ENCODE measurements at places on chromosomes 1 and 21. TPM values are rescaled to one million over a fixed set of nuclear protein-coding genes. Genes with fewer than 3 reads are reported as not detected.

DRAM2 gene
- 41.9 TPM for polyA plus RNA-seq

WRAP73 gene
- 16.1 TPM for polyA plus RNA-seq

USH2A gene
- polyA plus RNA-seq = 0.05 TPM

SLAMF7 gene
- 0.71 TPM for polyA plus RNA-seq

RNU1-2 gene
- not detected for polyA plus RNA-seq

IL23R gene
- not detected for polyA plus RNA-seq

RGS18 gene
- polyA plus RNA-seq = 1.1 TPM

RSBN1 gene
- polyA plus RNA-seq = 14.1 TPM

ZFP69B gene
- polyA plus RNA-seq = 2.7 TPM

DAB1 gene
- 5.6 TPM for polyA plus RNA-seq

TAS1R1 gene
- 9.5 TPM for polyA plus RNA-seq

UMODL1 gene
- polyA plus RNA-seq = not detected

HJV gene
- 243 TPM for polyA plus RNA-seq

PDZK1IP1 gene
- polyA plus RNA-seq = 0.59 TPM

UBL4B gene
- not detected for polyA plus RNA-seq

ELF3 gene
- polyA plus RNA-seq = 0.15 TPM

INSRR gene
- polyA plus RNA-seq = 0.93 TPM

OPTC gene
- polyA plus RNA-seq = not detected

TBX19 gene
- polyA plus RNA-seq = 1.7 TPM

OR2L13 gene
- polyA plus RNA-seq = not detected

S100PBP gene
- polyA plus RNA-seq = 23.7 TPM

KLHL12 gene
- 19.7 TPM for polyA plus RNA-seq

CDK11A gene
- polyA plus RNA-seq = 27.0 TPM

GBP3 gene
- polyA plus RNA-seq = 3.8 TPM

DNAJC28 gene
- polyA plus RNA-seq = 2.1 TPM

PRDM16 gene
- 0.80 TPM for polyA plus RNA-seq

SPRR4 gene
- not detected for polyA plus RNA-seq

C1QTNF12 gene
- polyA plus RNA-seq = 3.6 TPM

RYR2 gene
- 3.1 TPM for polyA plus RNA-seq

ITLN2 gene
- polyA plus RNA-seq = not detected

OR2L5 gene
- polyA plus RNA-seq = not detected

PTGS2 gene
- polyA plus RNA-seq = 0.66 TPM

DCST1 gene
- polyA plus RNA-seq = not detected

C1orf226 gene
- polyA plus RNA-seq = 1.7 TPM

RAD54L gene
- polyA plus RNA-seq = 6.7 TPM

CYYR1 gene
- 16.7 TPM for polyA plus RNA-seq

LCE2A gene
- not detected for polyA plus RNA-seq

GNAT2 gene
- polyA plus RNA-seq = not detected

AMY1C gene
- polyA plus RNA-seq = not detected
